ENCODE measurements at places on chromosomes 1 and 21. TPM values are rescaled to one million over a fixed set of nuclear protein-coding genes. Genes with fewer than 3 reads are reported as not detected.

Gene HES2
- 44.7 TPM for total RNA-seq

Gene SPATA21
- total RNA-seq, result not detected

Gene MAN1C1
- 31.4 TPM for total RNA-seq

Gene KRTAP7-1
- total RNA-seq, result not detected

Gene URB1
- 23.8 TPM for total RNA-seq

Gene LINGO4
- total RNA-seq, result 0.98 TPM

Gene TMEM234
- 8.3 TPM for total RNA-seq

Gene CD101
- 3.9 TPM for total RNA-seq

Gene MAB21L3
- total RNA-seq, result 4.4 TPM

Gene DENND2C
- total RNA-seq, result 25.5 TPM

Gene OR2AK2
- total RNA-seq, result not detected

Gene CFHR3
- not detected for total RNA-seq

Gene FCRL5
- 0.49 TPM for total RNA-seq

Gene PLA2G2D
- total RNA-seq, result not detected

DNA sequence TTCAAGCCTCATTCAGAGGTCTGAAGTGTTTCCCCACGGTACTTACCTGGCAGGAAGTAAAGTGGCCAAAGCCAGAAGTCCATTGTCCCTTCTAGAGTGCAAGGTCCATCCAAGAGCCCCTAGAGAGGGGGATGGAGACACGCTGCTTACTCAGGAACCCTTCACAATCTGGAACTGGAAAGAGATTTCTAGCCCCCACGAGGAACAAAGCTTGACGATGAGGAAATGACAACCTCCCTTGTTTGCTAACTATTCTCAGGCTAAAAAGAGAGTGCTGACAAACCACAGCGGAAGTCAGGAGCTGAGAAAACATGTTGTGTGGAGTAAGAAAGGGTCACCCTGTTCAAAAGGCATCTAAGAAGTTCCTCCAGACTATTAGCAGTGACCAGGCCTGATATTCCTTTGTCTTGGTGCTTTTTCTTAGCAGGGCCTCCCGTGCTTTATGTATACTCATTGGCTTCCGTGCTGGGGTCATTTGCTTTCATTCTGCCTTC lies at the start of gene FCMR:
Gene FCMR (minus strand): TSS at position 170 of the 494 bp plus-strand sequence. CDS start 87 bp downstream, at position 83.
- no peak for DNase-seq

- no peak for DNase-seq
Observed at GRCh38 chr1:51570063-51570710, 46.7 kb upstream of the OSBPL9 start.

- DNase-seq, result no peak
Observed at GRCh38 chr1:94741510-94741909, 78.6 kb upstream of the SLC44A3 start.

GRCh38 chr1:150780510-150780909 lies 14.9 kb upstream of the CTSS start:
- DNase-seq, result no peak

DNA sequence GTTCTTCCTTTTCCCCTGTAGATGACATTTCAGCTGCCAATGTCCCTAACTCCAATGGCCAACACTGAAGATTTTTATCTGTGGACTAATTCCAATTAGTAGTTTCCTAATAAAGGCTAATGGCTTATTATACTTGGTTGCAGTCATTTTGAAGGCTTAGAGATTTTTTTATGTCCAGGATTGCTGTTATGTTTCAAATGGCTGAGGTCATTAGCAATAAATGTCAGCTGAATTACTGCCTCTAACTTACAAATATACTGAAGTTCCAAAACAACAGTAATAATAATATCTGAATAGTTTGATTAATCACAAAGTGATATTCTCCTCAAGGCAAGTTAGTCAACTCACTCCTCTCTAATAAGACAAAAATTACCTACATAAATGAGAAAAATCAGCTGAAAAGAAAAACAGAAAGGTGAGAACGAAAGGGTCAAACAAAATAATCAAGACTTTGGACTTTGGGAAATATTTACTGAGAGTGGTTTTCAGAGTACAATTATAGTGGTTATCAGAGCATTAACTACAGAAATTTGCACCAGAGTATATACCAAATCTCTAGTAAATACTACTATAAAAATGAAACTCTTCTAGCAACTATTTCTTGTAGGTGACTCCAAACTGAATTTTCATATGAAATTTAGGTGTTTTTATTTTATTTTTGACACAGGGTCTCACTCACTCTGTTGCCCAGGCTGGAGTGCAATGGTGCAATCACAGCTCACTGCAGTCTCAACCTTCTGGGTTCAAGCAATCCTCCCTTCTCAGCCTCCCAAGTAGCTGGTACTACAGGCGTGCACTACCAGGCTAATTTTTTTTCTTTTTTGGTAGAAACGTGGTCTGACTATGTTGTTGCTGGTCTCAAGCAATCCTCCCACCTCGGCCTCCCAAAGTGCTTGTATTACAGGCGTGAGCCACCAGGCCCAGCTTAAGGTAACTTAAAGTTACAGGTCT lies 3.5 kb downstream of the ZZZ3 start:
- DNase-seq, result no peak

DNA sequence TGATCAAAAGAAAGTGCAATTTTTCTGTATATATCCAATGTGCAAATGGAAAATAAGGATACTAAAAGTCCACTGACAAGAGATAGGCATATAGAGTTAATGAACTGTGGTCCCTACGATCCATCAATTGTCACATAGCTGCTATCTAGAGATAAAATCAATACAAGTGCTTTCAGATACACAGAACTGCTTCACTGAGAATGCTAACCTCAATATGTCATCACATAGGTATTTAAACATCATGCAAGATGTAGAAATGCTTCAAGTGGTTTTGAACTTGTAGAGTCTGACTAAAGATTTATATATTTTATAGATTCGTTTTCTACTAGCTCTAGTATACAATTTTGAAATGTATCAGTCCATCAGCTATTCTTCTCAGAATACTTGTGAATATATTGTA lies 1604.7 kb downstream of the PLA2G4A start:
- no peak for DNase-seq

GRCh38 chr1:206521127-206521526 lies 13.8 kb downstream of the RASSF5 start:
- no peak for DNase-seq

DNA sequence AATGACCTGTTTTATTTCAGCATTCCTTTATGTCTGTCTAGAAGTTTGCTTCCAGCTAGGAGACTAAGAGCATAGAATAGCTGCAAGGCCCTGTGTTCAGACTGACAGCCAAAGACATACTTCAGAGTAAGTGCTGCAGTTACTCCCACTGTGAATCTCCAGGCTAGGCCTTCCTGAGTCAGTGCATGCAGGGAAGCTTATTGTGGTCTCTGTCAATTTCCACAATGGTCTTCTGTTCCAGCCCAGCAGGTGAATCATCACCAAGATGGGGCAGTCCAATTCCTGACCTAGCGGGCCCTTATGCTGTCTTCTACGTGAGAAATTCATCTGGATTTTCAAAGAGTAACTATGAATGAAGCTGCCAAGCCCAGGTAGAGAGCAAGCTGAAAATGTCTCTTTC lies 146.3 kb upstream of the C8B start:
- DNase-seq, result no peak

GRCh38 chr1:176575991-176576390 lies 113.0 kb downstream of the PAPPA2 start:
- DNase-seq, result no peak

DNA sequence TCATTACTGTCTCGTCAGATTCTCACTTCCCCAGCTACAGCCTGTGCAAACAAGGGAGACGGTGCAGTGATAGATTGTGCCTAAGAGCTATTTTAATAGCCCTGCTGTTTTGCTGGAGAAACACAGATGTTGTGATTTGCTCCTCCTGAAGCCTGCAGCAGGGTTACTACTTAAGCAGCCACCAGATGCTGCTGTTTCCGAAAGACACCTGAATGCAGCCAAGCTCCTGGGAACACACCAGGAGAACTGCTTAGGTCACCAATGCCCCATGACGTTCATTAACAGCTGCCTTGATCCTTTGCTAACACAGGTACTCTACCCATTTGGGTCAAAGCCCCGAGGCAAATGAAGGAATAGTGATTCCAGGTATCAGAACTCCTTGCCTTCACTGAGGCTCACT lies 411.8 kb upstream of the DAB1 start:
- DNase-seq, result no peak

GRCh38 chr1:247212627-247213617 lies 41.1 kb upstream of the ZNF124 start:
- DNase-seq, result no peak

DNA sequence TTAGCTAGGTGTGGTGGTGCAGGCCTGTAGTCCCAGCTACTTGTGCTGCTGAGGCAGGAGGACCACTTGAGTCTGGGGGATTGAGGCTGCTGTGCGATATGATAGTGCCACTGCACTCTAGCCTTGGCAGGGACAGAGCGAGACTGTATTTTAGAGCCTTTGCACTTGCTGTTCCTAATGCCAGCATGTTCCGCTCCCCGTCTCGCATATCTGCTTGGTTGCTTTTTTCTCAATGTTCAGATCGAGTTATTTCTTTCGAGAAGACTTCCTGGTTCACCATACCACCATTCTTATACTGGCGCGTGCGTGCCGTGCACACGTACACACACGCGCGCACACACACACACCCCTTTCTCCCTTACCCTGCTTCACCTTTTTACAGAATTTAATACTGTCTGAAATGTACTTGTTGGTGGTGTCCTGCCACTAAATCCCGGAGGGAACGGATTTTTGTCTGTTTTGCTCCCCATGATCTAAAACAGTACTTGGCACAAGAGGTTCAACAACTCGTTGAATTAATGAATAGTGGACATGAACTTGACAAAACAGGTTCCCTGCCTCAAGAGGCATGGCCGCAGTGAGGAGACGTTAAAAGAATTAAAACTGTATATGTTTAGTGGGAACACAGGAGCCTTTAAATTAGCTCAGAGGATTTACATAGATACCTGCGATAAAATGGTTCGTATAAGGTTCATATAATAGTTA lies 1.1 kb upstream of the RPRD2 start:
- peak; percentile 89 for DNase-seq

- no peak for DNase-seq
Observed at GRCh38 chr1:195105281-195105680, 1503.0 kb downstream of the KCNT2 start.

- DNase-seq, result no peak
Observed at GRCh38 chr1:54671985-54672608, 30.5 kb downstream of the MROH7 start.
